Fibroblast of skin of right biceps (primary cell): ENCODE measurements at places on chromosomes 6 and 20.
A peak's percentile ranks its signal among the peaks of the same experiment; 100 is the strongest.

DNA sequence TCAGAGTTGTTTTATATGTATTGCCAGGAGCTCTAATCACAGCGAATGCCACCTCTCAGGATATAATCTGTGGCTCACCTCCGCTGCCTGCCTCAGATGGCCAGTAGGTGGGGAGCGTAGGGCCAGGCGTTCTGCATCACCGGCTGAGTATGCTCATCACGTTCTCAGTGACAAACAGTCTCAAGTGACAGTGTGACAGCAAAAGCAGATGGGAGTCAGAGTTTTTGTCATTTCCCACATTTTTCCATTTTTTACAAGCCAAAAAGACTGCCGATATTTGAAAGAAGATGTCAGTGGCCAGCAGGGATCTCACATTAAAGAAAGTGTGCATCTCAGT, 208.7 kb downstream of the ALDH8A1 start:
- no peak for DNase-seq

DNA sequence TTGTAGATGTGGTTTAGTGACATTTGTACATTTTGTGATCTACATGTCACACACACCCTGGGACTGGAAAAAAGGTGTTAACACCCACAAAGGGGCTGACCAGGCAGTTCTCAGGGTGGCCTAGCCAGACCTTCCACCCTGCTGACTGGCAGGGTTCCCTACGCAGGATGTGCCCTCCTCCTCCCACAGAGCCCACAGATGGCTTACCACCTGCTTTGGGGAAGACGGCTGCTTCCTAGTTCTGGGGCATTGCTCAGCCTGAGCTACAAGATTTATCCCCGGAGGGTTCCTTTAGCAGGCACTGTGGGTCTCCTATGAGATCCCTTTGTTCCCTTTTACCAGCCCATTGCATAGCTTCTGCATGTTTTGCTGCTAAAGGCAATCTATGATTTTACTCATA, 35.1 kb downstream of the SNAP25 start:
- DNase-seq = no peak

- no peak for DNase-seq
Observed at GRCh38 chr6:102761872-102762271, 1368.4 kb downstream of the GRIK2 start.

GRCh38 chr6:3876101-3876500, 26.9 kb downstream of the FAM50B start:
- DNase-seq = no peak

DNA sequence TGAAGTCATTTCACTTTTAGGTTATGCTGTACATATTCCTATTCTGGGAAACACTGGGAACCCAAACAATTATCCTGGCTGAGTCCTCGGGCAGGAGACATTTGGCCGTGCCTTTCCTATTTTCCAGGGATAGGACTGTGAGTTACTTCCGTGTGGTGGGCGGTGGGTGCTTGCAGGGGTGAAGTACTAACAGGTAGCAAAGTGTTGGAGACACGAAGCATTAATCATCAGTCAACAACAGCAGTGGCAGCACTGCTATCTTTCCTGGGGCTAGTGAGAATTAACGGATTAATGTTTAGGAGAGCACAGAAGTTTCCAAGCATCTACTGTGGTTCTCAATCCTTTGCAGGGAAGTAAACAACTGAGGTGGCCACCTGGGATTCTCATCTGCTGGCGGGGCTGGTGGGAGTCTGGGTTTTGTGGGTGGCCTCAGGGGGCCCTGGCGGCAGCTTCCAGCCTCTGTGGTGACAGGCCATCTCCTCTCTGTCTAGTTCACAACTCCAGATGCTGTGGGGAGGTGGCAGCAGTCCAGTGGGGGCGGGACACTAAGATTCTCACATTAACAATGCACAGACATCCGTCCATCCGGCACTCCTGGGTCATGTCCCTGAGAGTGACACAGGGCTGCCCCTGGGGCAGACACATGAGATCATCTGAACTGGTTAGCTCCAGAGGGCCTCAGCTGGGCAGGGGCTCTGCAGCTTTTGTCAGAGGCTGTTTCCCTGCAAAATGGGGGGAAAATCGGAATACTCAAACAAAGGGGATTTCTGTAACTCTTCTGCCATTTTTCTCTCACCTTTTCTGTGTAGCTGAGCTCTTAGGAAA, 90.9 kb downstream of the GJA10 start:
- DNase-seq = peak; percentile 91

- DNase-seq = no peak
Observed at GRCh38 chr6:5457983-5458683, 196.8 kb downstream of the FARS2 start.

GRCh38 chr6:118663993-118664985, 12.9 kb upstream of the CEP85L start:
- DNase-seq = no peak
